ENCODE measurements at places on chromosomes 4 and X.

DNA sequence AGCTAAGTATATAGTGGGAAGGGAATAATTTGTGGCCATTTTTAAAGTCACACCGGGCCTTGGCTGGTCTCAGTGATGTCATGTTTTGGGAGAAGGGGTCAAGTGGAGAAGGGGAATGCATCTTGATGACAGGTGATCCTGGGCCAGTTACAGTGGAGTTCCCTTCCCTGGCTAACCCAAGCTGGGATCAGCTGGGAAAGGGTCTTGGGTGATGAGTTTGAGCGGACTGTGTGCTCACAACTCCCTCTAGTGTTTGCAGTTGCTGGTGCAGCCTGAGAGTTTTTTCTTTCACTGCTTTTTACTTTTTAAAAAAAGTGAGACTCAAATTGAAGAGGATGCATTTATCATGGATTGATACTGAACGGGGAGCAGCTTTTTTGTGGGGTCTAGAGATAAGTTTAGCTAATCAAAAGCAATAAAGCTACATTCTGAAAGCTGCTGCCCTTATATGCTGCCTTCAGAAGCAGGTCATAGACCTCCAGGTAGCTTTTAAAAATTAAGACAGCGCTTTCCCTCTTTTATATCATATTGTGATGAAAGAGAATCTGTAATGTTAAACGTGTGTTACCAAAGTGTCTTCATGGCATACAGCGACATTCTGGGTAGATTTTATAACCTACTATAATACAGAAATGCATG is 164.7 kb downstream of the DCLK2 start:
- no peak for DNase-seq

DNA sequence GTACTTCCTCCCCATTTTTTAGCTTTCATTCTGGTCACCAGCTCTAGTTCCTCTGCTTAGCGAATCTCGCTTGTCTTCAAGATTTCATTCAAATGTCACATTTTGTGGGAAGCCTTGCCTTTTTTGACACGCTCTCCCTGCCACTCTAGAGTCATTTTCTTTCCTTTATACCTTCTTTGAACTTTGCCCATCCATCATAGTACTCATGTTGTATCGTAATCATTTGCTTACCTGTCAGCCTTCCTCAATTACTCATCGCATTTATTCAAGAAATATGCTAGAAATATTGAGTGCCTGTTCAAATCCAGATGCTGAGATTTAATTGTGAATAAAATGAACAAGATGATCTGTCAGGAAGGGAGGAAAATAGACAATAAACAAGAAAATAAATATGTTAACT is 21.8 kb downstream of the TSPAN7 start:
- no peak for DNase-seq

DNA sequence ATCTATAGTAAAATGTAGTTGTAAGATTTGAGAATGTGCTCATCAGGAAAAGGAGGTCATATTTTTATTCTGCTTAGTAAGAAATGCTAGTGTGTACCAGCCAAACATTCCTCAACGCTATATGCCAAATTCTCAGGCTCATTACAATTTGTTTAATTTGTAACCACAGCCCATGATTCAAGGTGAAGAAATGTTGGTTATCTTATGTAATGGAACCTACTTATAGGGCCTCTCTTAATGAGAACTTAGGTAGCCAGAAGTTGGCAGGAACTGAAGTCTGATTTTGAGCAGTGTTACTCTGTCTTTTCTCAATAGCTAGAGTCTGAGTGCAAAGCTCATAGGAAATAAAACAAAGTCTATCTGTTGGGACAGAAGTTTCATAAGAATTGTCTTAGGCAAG is 595.0 kb downstream of the GLUD2 start:
- no peak for DNase-seq

GRCh38 chr4:117968606-117969005 is 65.7 kb upstream of the NDST3 start:
- DNase-seq, result no peak

DNA sequence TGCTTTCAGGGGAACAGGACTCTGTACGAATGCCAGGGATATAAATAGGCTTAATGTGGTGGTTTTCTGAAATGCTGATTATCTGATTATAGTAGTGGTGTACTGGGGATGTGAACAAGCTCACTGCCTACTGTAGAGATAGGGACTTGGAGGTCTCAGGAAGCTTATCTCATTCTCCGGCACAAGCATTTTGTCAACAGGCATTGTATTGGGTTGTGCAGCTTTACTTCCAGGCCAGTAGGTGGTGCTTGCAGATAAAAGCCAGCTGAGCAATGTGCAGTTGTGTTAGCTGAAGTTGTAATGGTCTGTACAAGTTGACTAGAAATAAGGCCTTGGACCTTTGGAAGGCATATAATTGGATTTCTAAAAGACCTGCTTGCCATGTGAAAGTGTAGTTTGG is 49.5 kb upstream of the TMLHE start:
- DNase-seq, result no peak

- DNase-seq, result no peak
Observed at GRCh38 chr4:163590103-163590502, 95.6 kb downstream of the TMA16 start.

- DNase-seq, result no peak
Observed at GRCh38 chrX:72330131-72330530, 24.4 kb upstream of the CITED1 start.

- no peak for DNase-seq
Observed at GRCh38 chrX:21779095-21779494, 21.2 kb upstream of the SMPX start.

Data from KG1 (cell line).